GM18507 (cell line): ENCODE measurements at places on chromosomes 6 and 20.

DNA sequence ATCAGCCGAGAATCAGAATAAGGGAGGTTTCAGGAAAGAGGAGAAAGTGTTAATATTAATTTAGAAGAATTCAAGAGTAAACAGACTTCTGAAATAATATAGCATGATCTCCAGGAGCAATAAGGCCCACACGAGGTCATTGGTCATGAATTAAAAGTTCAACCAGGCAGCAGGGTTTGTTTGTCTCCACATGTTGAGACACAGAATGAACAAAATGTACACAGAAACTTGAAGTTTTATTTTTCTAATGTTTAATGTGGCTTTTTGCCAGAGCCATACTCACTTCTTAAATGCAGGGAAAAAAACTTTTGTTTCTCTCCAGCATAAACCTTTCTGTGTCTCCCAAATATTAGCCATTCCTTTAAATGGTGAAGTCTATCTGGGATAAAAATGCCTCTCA lies 504.5 kb downstream of the HDGFL1 start:
- DNase-seq: no peak

GRCh38 chr6:56890683-56891429 lies 64.1 kb upstream of the BEND6 start:
- DNase-seq: peak; percentile 58

GRCh38 chr20:37262505-37262904 lies 891 bp upstream of the GHRH start:
- DNase-seq: no peak

GRCh38 chr6:53888931-53889330 lies 94.1 kb downstream of the LRRC1 start:
- no peak for DNase-seq

DNA sequence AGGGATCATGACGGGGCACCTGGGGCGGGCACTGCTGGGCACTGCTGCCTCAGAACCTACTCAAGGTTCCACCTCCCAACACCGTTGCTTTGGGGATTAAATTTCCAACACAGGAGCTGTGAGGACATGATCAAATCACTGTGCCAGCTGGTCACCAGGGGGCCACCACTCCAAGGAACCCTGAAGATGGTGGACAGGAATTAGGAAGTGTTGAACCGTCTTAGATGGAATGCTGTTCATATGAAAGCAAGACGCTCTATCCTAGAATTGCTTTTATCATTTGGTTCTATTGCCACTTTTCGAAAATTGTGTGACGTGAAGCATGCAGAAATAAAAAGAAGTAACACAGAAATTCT lies 140.3 kb downstream of the DLL1 start:
- no peak for DNase-seq

DNA sequence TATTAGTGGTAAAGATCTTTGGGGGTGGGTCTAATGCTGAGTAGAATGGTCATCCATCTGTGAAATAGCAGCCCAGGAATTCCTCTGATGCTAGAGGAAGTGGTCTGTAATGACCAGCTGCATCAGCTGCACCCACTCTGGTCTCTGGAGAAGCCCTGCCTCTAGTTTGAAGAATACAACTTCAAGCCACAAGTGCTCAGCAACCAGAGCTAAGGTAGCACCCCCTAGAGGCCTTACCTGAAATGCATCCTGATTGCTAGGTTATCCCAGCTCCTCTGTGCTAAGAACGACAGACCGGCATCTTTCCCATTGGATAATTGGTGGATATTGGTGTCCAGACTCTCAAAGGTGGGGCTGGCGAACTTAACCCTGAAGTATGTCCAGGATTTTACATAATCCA lies 58.2 kb downstream of the DNAH8 start:
- DNase-seq: no peak

- DNase-seq: no peak
These were observed 630.7 kb downstream of the HACE1 start for GRCh38 chr6:104229057-104229456.
